Left lung (tissue), 14 donors: ENCODE measurements at places on chromosomes 1 and 21. TPM values are rescaled to one million over a fixed set of nuclear protein-coding genes. Genes with fewer than 3 reads are reported as not detected.

DNA sequence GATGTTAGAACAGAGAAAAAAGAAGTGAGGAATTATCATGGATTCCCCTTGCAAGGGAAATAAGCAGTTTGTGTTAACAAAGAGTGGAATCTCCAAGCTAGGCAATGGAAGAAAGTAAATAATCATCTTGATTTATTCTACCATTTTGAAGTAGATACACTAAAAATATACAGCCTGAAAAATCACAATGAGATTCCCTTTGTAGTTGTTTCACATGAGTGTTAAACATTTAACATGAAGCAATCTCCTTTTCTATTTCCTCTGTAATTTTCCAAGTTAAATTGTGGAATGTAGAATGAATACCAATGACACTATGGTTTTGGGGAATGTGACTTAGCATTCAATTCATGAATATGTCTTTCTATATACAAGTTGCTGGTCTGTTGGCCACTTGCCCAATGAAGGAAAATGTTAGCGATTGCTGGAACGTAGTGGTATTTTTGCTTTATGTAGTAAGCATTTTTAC is 5.7 kb downstream of the TGFB2 start:
- H3K27ac ChIP-seq = peak overlapping the region; percentile 42
- H3K27me3 ChIP-seq = peaks cover 29% of the 10 kb centered on the region
- no peak for DNase-seq
- H3K4me1 ChIP-seq = peaks cover 35% of the 10 kb centered on the region
- H3K4me3 ChIP-seq = peak overlapping the region; percentile 5

- no peaks in the 10 kb centered on the region for H3K4me1 ChIP-seq
- no peak overlapping the region for H3K4me3 ChIP-seq
- no peak for DNase-seq
- no peaks in the 10 kb centered on the region for H3K36me3 ChIP-seq
- no peak overlapping the region for H3K27ac ChIP-seq
- H3K27me3 ChIP-seq = no peaks in the 10 kb centered on the region
These were observed 532.3 kb downstream of the USP25 start for GRCh38 chr21:16262091-16262490.

DNA sequence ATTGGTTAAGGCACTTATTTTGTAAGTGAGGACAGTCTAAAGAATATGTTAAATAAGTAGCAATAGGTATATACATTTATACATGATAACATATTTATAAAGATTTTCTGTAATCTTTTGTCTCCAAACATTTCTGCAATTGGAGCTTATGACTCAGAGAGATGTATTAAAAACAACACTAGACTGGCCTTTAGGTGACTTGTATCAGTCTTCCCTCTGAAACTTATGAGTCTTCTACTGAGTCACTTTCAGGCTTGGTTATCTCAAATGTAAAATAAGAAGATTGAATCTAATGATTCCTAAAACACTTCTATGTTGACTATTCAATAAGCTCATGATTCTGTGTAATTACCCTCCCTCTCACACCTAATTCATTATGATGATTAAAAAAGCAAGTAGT is 672.6 kb upstream of the NEGR1 start:
- no peaks in the 10 kb centered on the region for H3K36me3 ChIP-seq
- no peak for DNase-seq
- no peaks in the 10 kb centered on the region for H3K27me3 ChIP-seq

- DNase-seq = no peak
- H3K4me3 ChIP-seq = no peak overlapping the region
- no peak overlapping the region for H3K27ac ChIP-seq
- H3K36me3 ChIP-seq = no peaks in the 10 kb centered on the region
- H3K27me3 ChIP-seq = no peaks in the 10 kb centered on the region
These were observed 5.7 kb upstream of the TRAF5 start for GRCh38 chr1:211320980-211321379.

DNA sequence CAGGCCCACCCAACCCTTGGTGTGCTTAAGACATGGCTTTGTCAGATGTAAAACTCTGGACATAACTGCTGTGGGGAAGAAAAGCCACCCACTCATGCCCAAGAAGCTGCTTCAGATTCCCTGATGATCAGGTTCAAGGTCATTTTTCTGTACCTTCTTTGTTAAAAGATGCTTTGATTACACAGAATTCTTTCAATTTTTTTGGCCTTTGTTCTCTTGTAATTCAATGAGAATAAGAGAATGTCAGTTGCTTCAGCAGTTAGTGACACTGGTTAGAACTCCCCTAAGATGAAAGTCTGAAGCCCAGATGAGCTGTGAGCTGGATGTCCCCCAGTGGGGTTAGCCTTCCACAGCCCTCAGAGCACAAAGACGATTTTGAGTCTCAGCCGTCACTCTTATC is 152.7 kb downstream of the CHRM3 start:
- H3K27me3 ChIP-seq = no peaks in the 10 kb centered on the region
- no peak overlapping the region for H3K4me3 ChIP-seq
- no peaks in the 10 kb centered on the region for H3K4me1 ChIP-seq
- no peaks in the 10 kb centered on the region for H3K36me3 ChIP-seq

DNA sequence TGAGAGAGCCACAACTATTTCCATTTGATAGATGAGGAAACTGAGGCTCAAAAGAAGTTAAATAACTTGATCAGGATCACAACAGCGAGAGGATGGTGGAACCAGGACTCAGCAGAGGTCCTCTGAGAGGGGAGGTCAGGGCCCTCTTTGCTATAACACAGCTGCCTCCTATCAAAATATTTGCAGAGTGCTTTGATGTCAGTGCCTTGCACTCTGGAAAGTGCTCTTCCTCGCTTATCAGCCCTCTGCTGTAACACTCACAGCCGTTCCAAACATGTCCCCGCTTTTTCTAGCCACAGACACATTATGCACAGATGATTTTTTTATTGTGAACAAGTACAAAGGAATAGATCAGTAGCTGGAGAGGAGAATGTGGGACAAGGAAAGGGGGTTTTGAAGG is 71.8 kb upstream of the ARHGAP29 start:
- peaks cover 4% of the 10 kb centered on the region for H3K4me1 ChIP-seq
- no peak overlapping the region for H3K27ac ChIP-seq
- no peak for DNase-seq
- no peak overlapping the region for H3K4me3 ChIP-seq
- H3K36me3 ChIP-seq = no peaks in the 10 kb centered on the region

- H3K27ac ChIP-seq = no peak overlapping the region
- no peak for DNase-seq
- peaks cover 23% of the 10 kb centered on the region for H3K27me3 ChIP-seq
These were observed 3.9 kb downstream of the TTLL10 start for GRCh38 chr1:1177452-1178206.

- H3K4me1 ChIP-seq = no peaks in the 10 kb centered on the region
- H3K36me3 ChIP-seq = no peaks in the 10 kb centered on the region
- no peak overlapping the region for H3K27ac ChIP-seq
- DNase-seq = no peak
- no peak overlapping the region for H3K4me3 ChIP-seq
These were observed 49.0 kb downstream of the LBR start for GRCh38 chr1:225378880-225379279.

- no peaks in the 10 kb centered on the region for H3K4me1 ChIP-seq
- H3K27ac ChIP-seq = no peak overlapping the region
- no peak for DNase-seq
- no peaks in the 10 kb centered on the region for H3K27me3 ChIP-seq
- H3K36me3 ChIP-seq = no peaks in the 10 kb centered on the region
- no peak overlapping the region for H3K4me3 ChIP-seq
These were observed 25.1 kb downstream of the SHCBP1L start for GRCh38 chr1:182927693-182928433.

DNA sequence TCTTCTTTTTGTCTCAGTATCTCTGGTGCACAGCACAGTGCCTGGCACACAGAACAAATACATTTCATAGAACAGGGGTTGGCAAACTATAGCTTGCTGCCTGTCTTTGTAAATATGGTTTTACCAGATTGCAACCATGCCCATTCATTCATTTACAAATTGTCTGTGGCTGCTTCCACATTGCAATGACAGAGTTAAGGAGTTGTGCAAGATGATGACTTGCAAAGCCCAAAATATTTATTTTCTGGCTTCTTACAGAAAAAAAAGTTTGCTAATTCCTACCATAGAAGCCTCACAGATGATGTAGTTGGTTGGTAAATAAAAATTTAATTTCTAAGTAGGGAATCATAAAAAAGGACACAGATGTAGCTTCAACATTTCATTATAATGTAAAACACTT is 11.2 kb upstream of the HMGB4 start:
- no peak overlapping the region for H3K4me3 ChIP-seq
- no peaks in the 10 kb centered on the region for H3K4me1 ChIP-seq

DNA sequence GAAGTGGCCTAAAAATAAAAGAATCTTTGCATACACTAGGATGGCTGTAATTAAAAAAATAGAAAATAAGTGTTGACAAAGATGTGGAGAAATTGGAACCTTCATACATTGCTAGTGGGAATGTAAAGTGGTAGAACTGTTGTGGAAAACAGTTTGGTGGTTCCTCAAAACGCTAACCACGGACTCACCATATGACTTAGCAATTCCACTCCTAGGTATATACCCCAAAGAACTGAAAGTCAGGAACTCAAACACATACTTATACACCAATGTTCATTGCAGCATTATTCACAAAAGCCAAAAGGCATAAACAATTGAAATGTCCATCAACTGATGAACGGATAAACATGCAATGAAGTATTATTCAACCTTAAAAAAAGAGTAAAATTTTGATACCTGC is 10.8 kb upstream of the HMGCL start:
- no peak for DNase-seq
- H3K4me1 ChIP-seq = peaks cover 19% of the 10 kb centered on the region
- H3K27ac ChIP-seq = no peak overlapping the region
- no peaks in the 10 kb centered on the region for H3K27me3 ChIP-seq
- H3K36me3 ChIP-seq = no peaks in the 10 kb centered on the region

GRCh38 chr1:74429580-74429979 is 82.8 kb downstream of the LRRC53 start:
- H3K36me3 ChIP-seq = no peaks in the 10 kb centered on the region
- no peak overlapping the region for H3K27ac ChIP-seq
- no peak for DNase-seq
- H3K4me1 ChIP-seq = no peaks in the 10 kb centered on the region
- no peak overlapping the region for H3K4me3 ChIP-seq
- no peaks in the 10 kb centered on the region for H3K27me3 ChIP-seq

DNA sequence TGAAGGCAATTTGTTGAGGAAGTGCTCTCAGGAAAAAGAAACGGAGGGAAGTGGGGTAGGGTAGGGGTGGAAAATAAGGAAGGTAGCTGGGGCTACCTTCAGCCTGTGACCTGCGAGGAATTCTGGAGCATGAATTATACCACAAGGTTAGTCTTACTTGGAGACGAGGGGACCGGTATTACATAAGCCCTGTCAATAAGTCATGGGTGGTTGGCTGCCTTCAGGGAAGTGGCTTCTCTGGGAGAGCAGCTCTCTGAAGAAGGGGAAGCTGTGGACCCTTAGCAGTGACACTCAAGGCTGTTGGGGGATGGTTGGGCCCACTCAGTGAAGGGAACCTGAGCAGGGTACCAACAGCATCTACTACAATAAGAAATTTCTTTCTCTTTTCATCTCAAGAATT is 111.3 kb downstream of the TNFSF18 start:
- H3K4me3 ChIP-seq = no peak overlapping the region
- no peak for DNase-seq
- no peak overlapping the region for H3K27ac ChIP-seq
- no peaks in the 10 kb centered on the region for H3K36me3 ChIP-seq
- H3K27me3 ChIP-seq = no peaks in the 10 kb centered on the region

GRCh38 chr1:181152892-181153633 is 64.6 kb downstream of the IER5 start:
- no peaks in the 10 kb centered on the region for H3K27me3 ChIP-seq
- peaks cover 11% of the 10 kb centered on the region for H3K4me1 ChIP-seq
- H3K4me3 ChIP-seq = no peak overlapping the region

- H3K27ac ChIP-seq = no peak overlapping the region
- no peaks in the 10 kb centered on the region for H3K4me1 ChIP-seq
- no peaks in the 10 kb centered on the region for H3K27me3 ChIP-seq
- H3K36me3 ChIP-seq = no peaks in the 10 kb centered on the region
- no peak overlapping the region for H3K4me3 ChIP-seq
These were observed 11.3 kb downstream of the FMO2 start for GRCh38 chr1:171196351-171196750.

DNA sequence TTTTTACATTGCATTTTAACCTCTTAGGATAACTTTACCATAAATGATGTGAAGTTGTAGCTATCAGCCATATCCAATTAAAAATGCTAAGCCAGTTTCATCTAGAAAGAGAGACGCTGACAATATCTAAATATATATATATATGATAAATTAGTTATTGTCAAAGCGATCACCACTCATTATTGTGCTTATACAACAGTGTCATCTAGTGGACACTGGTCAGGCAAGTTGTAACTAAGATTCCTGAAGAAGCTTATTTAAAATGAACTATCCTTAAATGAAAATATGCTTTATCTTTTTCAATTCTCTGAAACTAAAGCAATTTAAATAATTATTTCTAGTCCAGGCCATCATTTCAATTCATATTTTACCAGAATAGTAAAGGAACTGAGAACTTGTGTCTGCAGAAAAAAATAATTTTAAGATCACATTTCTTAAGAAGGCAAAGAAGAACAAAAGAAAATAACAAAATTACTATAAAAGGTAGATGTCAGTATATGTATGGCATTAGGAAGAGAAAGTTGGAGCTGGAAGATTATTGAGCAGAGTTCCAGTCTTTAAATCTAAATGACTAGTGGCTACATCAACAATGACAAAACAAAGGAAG is 193.3 kb upstream of the SNX7 start:
- no peak for DNase-seq
- H3K36me3 ChIP-seq = no peaks in the 10 kb centered on the region

GRCh38 chr1:81619156-81619555 is 181.6 kb upstream of the ADGRL2 start:
- H3K27ac ChIP-seq = no peak overlapping the region
- no peak overlapping the region for H3K4me3 ChIP-seq
- DNase-seq = no peak
- H3K36me3 ChIP-seq = no peaks in the 10 kb centered on the region
- no peaks in the 10 kb centered on the region for H3K4me1 ChIP-seq

DNA sequence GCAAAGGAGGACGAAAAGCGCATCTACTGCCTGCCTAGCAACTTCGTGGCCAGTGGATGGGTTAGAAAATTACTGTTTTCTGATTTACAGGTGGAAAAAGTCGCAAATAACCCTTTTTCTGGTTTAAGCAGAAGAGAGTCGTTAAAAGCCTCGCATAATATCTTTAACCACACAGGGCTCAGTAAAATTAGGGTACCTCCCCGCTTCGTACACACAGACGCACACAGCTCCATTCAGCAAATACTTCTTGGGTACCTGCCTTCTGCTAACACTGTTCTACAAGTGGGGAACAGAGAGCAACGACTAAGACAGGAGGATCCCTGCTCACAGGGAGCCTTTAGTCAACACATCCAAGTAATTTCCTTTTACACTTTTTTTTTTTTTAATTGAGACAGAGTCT is 704 bp downstream of the ALG6 start:
- no peak for DNase-seq
- peaks cover 3% of the 10 kb centered on the region for H3K4me1 ChIP-seq
- no peaks in the 10 kb centered on the region for H3K27me3 ChIP-seq
- peak overlapping the region; percentile 57 for H3K27ac ChIP-seq

Gene AK5
- 0.29 TPM for total RNA-seq

Gene GREM2
- total RNA-seq = 1.5 TPM

Gene CNIH3
- total RNA-seq = 2.5 TPM

Gene FAM163A
- not detected for total RNA-seq

Gene CRP
- total RNA-seq = not detected

Gene ACTA1
- total RNA-seq = 0.52 TPM

Gene ARHGEF16
- 10.3 TPM for total RNA-seq

Gene SPRR2B
- not detected for total RNA-seq

Gene USP24
- 26.1 TPM for total RNA-seq

Gene SYT11
- total RNA-seq = 12.0 TPM

Gene OR6Y1
- not detected for total RNA-seq

Gene ADGRL4
- total RNA-seq = 11.8 TPM

Gene CFAP74
- 0.23 TPM for total RNA-seq

Gene MTARC1
- total RNA-seq = 38.6 TPM

Gene C1QA
- total RNA-seq = 395 TPM

Gene NECTIN4
- total RNA-seq = 5.6 TPM

Gene LCA5L
- 1.7 TPM for total RNA-seq
